ENCODE measurements at places on chromosomes 5 and 9.

DNA sequence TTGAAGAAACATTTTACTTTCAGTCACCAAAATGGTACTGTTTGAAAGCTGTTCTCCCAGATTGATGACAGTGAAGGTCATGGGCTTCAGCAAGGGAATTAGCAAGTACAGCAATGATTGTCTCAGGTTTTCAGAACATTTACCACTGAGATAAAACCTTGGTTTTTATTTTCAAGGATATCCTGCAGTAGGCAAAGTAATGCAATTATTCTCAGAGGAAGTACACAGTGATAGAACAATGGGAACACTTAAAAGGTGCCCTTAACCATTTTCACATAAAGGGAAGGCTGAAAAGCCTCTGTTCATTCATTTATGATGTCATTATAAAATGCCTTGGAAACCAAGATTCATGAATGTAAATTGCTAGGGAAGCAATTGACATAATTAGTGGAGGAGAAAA lies 471.8 kb upstream of the ACO1 start:
- DNase-seq, result no peak

DNA sequence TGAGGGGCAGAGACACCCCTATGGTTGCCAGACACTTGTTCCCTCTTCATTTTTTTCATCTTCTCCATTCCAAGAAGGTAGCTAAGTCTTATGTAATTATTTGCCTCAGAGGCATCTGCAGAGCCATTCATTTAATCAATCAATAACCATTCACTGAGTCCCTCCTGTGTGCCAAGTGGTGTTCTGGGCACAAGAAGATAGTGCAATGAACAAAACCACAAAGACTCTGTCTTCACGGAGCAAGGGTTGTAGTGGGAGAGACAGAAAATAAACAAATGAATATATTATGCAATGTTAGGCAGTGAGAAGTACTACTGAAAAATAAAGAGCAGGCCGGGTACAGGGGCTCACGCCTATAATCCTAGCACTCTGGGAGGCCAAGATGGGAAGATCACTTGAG lies 41.4 kb upstream of the CTNNA1 start:
- peak; percentile 83 for DNase-seq

GRCh38 chr5:92265804-92266203 lies 882.7 kb upstream of the ARRDC3 start:
- DNase-seq, result no peak

- DNase-seq, result no peak
Observed at GRCh38 chr5:81344736-81345135, 43.3 kb downstream of the ZCCHC9 start.

DNA sequence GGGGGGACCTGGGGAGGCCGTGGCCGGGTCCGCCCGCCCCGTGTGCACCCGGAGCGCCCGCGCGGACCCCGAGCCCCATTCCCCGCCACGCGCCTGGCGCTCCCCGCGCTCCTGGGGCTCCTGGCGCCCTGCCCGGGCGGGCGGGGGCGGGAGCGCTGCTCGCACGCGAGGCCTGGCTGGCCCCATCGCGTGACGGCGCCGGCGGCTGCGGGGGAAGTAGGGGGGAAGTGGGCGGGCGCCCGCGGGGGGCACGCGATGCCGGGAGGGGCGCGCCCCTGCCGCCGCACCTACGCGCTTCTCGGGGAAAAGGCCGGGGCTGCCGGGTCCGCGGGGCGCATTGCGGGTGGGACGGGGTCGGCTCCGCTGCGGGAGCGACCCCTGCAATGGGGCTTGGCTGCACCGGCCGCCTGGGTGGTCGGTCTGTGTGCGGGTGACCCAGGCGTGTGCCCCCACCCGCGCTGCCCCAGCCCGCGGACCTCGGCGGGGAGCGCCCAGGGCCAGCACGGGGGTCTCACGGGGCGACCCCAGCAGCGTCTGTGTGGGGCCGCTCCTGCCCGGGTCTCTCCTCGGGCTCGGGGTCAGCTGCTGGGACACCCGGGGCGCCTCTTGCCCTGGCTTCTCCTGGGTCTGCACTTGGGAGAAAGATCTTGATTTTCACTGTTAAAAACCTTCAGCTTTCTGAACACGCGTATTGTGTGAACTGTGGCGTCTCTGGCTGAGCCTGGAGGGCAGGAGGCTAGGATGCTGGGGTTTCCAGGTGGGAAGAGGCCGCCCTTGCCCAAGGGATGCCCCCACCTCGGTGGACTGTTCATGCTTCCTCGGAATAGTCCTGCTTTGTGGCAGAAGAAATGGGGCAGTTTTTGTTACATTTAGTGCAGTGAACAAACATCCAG lies 52.4 kb downstream of the AHRR start:
- DNase-seq, result peak; percentile 84

DNA sequence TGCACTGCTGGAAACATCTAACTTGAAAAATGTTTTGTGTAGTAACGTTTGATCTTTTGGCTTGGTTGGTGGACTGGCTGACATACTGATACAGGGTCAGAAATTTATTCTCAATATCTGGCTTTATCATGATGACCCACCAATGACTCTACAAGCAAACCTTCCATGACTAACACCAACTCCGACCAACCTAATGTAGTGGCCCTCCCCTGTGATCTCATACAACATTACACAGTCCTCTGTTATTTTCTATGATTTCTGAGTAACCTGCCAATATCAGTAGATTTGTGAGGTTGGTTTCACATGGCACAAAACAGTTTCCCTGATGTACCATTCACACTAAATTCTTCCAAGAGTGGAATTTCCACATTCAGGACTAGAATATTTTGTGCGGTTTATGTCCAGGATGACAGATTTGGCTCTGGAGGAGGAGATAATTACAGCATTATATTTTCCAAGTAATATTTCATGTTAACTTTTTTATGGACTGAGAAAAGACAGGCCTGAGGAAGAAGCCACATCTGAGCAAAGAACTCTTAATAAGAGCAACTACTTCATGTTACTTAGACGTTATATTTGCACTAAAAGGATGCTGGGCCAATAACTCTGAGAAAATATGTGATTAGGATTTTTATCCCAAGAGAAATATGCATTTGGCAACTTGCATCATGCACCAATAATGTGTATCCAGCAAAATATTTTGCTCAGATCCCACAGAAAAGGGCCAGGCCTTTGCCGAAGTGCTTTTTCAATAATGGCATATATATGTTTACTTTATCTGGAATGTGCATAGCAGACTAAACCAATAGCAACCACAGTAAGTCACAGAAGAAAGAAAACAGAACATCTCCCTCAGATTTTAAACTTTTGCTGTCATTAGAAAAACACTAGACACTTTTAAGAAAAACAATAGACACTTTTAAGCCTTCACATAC lies 273.4 kb downstream of the KCNN2 start:
- DNase-seq, result no peak

GRCh38 chr9:76877961-76878360 lies 28.0 kb downstream of the PRUNE2 start:
- DNase-seq, result no peak

GRCh38 chr9:2623288-2624050 lies 1.9 kb downstream of the VLDLR start:
- no peak for DNase-seq

DNA sequence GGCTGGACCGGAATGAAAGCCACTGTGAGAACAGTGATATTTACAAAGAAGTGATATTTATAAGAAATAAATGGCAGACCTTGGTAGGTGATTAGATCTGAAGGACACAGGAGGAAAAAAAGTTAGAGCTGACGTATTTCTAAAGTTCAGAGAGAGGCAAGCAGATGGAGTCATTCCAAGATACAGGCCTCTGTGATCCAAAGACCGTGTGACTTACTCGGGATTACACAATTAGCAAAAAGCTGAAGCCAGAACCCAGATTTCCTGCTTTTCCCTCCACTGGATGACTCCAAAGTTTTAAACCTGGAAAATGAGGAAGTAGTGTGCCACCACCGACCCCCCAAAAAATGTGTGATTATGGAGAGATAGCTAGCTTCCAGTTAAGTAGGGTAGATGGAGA lies 3.1 kb upstream of the DOCK8 start:
- DNase-seq, result no peak

GRCh38 chr9:5492965-5493678 lies 17.2 kb upstream of the PDCD1LG2 start:
- no peak for DNase-seq

GRCh38 chr9:130138171-130138653 lies 34.0 kb upstream of the NCS1 start:
- no peak for DNase-seq

GRCh38 chr5:16108418-16108817 lies 71.2 kb downstream of the MARCHF11 start:
- DNase-seq, result no peak

- DNase-seq, result no peak
Observed at GRCh38 chr5:136042665-136043121, 13.9 kb downstream of the TGFBI start.

- DNase-seq, result no peak
Observed at GRCh38 chr5:127400946-127401670, 110.5 kb downstream of the MEGF10 start.

DNA sequence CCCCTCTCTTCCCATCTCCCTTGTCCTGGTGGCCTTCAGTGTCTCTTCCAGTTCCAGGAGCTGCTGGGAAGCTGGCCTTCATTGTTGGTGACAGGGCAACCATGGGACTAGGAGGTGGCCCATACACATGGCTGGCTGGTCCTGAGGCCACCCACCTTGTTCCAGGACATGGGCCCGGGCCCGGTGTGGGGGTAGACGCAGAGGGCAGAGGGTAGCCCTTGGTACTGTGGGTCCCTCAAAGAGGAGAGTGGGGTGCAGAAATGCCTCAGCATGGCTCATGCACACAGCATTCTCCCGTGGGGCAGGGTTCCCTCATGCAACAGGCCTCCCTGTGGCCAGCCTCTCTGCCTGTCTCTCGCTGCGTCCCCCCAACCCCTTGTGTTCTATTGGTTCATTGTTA lies 20.8 kb downstream of the SLC6A7 start:
- DNase-seq, result no peak

DNA sequence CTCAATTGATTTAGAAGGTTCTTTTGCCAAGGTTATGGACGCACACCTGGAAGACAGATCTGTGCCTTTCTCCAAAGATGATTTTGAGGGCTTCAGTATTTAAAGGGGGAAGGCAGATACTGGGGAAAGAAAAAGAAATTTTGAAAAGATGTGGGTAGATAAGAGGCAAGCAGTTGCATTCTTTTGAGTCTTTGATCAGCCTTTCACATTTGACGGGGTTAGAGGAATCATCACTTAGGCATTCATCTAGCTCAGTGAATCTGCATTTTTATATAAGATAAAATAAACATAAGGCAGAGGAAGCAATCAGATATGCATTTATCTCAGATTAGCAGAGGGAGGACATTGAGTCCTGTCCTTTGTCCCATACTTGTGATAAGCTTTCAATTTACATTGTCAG lies 243.4 kb upstream of the RAI14 start:
- DNase-seq, result no peak

Data from hematopoietic multipotent progenitor cell treated with erythropoietin and hydrocortisone succinate and interleukin-3 and kit ligand, for 8 days (in vitro differentiated cells).